ENCODE measurements at places on chromosomes 1 and 21.

GRCh38 chr1:150973258-150973835 lies 1.3 kb downstream of the CERS2 start:
- DNase-seq: peak; percentile 65

- no peak for DNase-seq
These were observed 6.8 kb upstream of the LY9 start for GRCh38 chr1:160789051-160789701.

- DNase-seq: no peak
These were observed 70.8 kb downstream of the ADARB1 start for GRCh38 chr21:45145146-45145545.

GRCh38 chr1:109821221-109821669 lies 57.5 kb upstream of the EPS8L3 start:
- DNase-seq: no peak

DNA sequence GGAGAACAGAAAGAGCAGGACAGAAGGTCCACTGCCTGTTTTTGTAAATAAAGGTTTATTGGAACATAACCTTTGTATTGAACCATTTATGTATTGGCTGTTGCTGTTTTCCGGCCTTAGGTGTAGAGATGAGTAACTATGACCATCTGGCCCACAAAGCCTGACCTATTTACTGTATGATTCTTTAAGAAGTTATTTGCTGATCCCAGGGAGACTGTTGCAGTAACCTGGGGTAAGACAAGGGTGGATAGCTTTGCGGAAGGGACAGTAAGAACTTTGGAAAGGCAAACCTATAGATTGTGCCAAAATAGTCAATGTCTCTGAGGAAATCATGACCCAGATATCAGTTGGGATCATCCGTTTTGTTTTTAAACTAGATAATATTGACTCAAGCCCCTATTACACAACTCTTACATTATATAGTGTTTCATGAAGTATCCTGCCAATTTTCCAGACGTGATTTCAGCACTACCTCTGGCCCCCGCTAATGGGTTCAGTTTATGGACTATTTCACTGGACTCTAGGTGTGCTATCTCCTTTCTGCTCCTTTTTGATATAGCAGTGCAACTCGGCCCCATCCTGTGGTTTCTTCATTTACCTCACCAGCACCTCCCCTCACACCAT lies 20.8 kb upstream of the TLCD4 start:
- no peak for DNase-seq
